ENCODE measurements at places on chromosomes 5 and 9.

DNA sequence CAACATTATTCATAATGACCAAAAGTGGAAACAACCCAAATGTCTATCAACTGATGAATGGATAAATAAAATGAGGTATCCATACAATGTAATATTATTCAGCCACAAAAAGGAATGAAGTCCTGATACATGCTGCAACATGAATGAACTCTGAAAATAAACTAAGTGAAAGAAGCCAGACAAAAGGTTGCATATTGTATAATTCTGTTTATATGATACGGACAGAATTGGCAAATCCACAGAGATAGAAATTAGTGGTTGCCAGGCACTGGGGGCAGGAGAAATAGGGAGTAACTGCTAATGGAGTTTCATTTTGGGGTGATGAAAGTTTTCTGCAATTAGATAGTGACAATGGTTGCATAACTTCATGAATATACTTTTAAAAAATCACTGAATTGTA lies 47.0 kb downstream of the KIF24 start:
- no peak for DNase-seq

GRCh38 chr9:110809038-110809595 lies 140.5 kb downstream of the MUSK start:
- DNase-seq, result no peak

DNA sequence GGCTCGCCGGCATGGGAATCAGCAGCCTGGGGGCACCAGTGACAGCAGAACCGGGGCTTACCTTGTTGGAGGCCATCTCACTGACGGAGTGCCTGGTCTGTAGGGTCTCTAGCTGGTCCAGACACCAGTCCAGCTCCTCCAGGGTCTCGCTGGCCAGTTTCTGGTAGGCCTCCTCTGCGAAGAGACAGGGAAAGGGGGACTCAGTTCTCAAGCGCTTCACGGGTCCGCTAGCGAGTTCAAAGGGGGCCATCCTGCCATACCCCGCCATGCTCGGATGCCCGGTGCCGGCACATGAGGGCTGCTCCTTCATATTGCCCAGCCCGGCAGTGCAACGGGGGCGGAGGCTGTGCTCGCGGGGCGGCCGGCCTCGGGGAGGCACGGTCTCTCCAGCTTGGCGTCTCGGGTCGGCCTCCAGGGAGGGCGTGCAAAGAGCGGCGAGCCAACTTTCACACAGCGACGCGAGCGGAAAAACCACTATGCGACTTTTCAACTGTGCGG lies 456.0 kb downstream of the RAB3C start:
- no peak for DNase-seq

- no peak for DNase-seq
These were observed 3.5 kb upstream of the LRRC14B start for GRCh38 chr5:187617-188451.

GRCh38 chr5:133390416-133391353 lies 221.7 kb downstream of the FSTL4 start:
- no peak for DNase-seq

GRCh38 chr9:69646810-69647209 lies 25.4 kb downstream of the APBA1 start:
- no peak for DNase-seq

DNA sequence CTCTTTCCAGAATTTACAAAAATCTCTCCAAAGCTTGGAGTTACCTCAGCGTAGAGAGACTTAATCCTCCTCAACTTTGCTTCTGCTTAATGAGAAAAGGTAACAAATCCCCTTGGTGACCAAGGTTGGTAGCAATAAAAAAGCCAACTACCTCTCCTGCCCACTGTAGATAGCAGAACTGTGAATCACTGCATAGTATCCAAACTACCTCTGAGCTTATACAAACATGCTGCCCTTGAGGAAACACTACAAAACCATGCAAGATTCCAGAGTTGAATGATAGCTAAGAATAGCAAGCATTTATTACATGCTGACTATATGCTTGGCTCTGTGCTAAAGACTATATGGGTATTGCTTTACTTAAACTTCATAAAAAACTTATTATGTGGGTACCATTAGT lies 2.8 kb upstream of the ADAMTS12 start:
- DNase-seq, result no peak

- DNase-seq, result no peak
These were observed 586.1 kb downstream of the DNAH5 start for GRCh38 chr5:13358342-13358741.

DNA sequence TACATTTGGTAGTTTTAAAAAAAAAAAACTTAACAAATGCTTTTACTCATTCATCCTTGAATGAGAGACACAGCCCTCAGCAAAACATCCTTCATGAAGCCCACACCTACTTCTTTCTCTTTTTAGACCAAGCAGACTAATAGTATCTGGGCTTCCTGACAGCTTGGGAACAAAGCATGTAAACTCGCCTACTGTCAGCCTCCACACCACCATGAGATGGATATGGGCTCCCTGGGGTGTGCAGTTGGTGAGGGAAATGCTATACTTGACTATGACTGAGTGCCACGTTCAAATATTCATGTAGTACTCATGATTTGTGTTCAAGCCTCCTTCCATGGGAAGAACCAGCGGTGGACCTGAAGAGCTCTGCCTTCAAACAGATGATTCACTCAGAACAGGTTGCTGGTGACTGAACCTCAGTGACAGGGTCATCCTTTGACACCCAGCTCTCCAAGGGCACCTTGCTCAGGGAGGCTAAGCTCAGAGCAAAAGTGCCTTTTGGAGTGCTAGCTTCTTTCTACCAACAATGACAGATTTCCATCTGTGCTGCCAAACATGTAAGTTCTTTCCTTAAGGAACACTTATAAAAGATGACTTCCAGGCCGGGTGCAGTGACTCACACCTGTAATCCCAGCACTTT lies 36.8 kb downstream of the SLC22A5 start:
- DNase-seq, result no peak

DNA sequence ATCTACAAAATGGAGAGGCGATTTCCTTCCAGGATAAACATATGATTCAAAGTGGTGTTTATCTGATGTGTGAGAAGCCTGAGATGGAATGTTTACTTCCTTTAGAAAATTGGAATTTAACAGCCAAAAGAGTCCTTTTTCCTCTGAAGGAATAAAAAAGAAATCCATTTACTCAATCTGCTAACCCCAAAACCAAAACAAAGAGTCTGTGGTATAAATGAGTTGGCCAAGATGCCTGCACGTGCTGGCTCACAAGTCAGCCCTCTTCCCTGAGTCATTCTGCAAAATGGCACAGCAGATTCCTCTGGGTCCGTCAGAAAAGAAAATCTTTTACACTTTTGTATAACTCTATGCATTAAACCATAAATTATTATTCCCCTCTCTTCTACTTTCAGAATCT lies 60.8 kb downstream of the EBF1 start:
- no peak for DNase-seq

Data from CD4-positive, CD25-positive, alpha-beta regulatory T cell (primary cell).